Tibial nerve (tissue), 4 donors: ENCODE measurements at places on chromosomes 5 and 9. TPM values are rescaled to one million over a fixed set of nuclear protein-coding genes. Genes with fewer than 3 reads are reported as not detected.

FGD3 gene
- 6.7 TPM for total RNA-seq

GRCh38 chr5:173602423-173602822 lies 14.0 kb downstream of the BOD1 start:
- H3K4me3 ChIP-seq: no peak overlapping the region
- no peak overlapping the region for H3K27ac ChIP-seq
- H3K4me1 ChIP-seq: no peaks in the 10 kb centered on the region
- no peaks in the 10 kb centered on the region for H3K27me3 ChIP-seq

DNA sequence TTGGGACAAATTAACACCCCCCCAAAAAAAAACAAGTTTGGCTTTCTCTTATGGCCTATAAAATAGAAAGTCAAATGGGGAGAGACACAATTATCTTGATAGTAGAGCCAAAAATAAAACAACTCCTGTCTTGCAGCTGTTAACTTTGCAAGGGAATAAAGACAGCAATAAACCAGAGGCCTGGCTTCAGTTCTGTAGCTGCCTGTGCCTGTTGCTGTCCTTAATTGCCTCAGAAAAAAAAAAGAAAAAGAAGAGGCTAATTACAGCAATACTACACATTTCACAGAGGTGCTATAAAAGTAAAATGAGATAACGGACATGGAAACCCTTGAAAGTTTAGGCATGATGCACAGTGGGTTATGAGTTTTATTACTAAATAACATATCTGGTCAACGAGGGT lies 170.7 kb upstream of the IRX1 start:
- H3K27me3 ChIP-seq: no peaks in the 10 kb centered on the region
- H3K4me1 ChIP-seq: no peaks in the 10 kb centered on the region
- DNase-seq: no peak
- H3K4me3 ChIP-seq: no peak overlapping the region
- H3K36me3 ChIP-seq: no peaks in the 10 kb centered on the region
- no peak overlapping the region for H3K27ac ChIP-seq

- peaks cover 4% of the 10 kb centered on the region for H3K4me1 ChIP-seq
- H3K36me3 ChIP-seq: no peaks in the 10 kb centered on the region
- no peaks in the 10 kb centered on the region for H3K27me3 ChIP-seq
- H3K4me3 ChIP-seq: no peak overlapping the region
These were observed 345.8 kb downstream of the PDE4D start for GRCh38 chr5:59547731-59548130.
